ENCODE measurements at places on chromosomes 7 and 10. TPM values are rescaled to one million over a fixed set of nuclear protein-coding genes. Genes with fewer than 3 reads are reported as not detected.

- no peak for DNase-seq
Observed at GRCh38 chr7:1943933-1944618, 274.0 kb downstream of the ELFN1 start.

DNA sequence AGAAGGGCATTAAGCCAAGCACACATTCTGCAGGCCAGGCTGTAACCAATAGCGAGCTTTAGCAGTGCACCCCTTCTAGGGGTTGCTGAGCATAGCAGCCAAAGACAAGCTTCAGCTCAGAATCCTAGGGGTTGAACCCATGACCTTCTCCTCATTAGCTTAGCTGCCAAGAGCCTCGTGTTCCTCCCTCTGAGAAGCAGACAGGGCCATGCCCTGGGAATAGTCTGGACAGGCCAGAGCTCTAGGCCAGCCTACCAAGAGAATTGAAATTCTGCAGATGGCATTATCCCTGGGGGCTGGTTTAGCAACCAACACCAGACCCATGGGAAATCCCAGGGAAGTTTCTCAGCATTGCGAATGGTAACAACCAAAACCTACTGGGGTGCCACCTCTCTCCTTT, 77.2 kb downstream of the PLXNA4 start:
- no peak for DNase-seq

- DNase-seq, result no peak
Observed at GRCh38 chr10:25820874-25821273, 113.2 kb upstream of the MYO3A start.

ZNF746 gene
- 5.4 TPM for polyA plus RNA-seq

DNA sequence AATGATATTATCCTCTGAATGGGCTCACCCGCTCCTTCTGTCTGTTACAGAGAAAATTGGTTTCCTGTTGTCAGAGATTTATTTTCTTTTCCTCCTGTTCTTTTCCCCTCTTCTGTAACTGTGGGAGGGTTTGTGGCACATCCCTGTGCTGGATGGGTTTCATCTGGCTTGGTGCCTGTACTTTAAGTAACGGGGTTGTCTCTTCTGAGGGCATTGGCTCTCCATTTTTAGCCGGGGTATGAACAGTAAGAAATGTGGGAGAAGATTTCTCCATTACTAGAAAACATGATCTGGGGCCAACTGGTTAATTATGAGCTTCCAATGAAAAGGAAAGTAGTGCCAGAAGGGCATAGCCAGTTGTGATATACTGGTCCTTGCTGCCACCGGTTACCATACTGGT, 142.6 kb downstream of the SND1 start:
- DNase-seq, result no peak

PHKG1 gene
- polyA plus RNA-seq, result 0.16 TPM

All from BJ (cell line).